ENCODE measurements at places on chromosomes 13 and 19.
A peak's percentile ranks its signal among the peaks of the same experiment; 100 is the strongest.

DNA sequence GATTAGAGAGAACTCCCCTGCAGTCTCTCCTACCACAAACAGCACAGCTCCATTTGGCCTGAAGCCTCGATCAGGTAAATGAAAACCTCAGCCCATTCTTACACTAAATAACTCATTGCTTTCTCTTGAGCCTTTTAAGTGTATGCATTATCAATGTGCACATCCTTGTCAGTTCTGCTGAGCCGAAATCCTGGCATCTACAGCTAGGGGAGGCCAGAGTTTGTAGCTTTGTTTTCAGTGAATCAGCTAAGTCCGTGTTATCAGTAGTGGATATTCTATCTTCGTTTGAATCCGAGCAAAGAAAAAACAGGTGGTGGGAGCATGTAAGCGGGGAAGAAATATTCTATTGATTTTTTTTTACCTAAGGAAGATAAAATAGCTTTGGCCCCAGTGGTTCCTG is 84.4 kb downstream of the ESD start:
- no peak for DNase-seq

GRCh38 chr13:110448677-110449076 is 112.8 kb downstream of the RAB20 start:
- DNase-seq, result no peak

DNA sequence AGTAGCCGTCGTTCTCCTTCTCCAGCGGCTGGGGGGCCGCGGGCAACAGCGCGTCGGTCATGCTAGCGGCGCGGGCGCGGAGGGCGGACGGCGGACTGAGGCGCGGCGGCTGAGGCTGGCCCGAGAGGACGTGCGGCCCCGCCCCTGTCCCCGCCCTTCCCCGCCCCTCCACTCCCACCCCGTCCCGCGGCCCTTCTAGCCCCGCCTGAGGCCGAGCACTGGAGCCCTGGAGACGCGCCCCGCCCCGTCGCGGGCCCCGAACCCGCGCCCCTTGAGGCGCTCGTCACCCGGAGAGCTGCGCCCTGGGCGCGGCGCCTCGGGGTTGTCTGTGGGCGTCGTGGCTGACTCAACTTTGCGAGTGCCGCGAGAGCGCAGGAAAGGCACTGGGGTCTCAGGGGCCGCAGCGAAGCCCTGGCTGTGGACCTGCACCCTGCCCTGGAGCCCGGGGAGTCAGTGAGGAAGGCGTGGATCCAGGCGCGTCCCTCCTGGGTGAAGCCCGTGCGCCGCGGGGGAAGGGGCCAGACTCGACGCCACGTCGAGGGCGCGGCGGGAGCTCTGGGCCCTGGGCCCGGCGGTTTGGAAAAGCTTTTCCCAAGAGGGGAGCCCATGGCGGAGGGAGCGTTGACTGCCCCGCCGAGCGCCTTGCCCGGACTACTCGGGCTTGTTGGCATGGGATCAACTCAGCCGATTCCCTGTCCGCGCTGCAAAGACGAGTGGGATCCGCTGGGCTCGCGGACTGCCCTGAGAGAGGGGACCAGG is at the start of gene RHPN2:
Gene RHPN2, minus strand, starts transcription at position 97 of the 759 bp plus-strand sequence. Its CDS starts 36 bp downstream, at position 61.
- peak; percentile 87 for DNase-seq

DNA sequence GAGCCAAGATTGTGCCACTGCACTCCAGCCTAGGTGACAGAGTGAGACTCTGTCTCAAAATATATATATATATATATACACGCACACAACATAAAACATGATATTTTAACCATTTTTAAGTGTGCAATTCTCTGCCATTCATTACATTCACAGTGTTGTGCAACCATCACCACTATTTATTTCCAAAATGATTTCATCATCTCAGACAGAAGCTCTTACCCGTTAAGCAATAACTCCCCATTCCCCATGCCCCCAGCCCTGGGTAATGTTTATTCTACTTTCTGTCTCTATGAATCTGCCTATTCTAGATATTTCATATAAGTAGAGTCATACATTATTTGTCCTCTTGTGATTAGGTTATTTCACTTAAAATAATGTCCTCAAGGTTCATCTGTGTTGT is 20.3 kb downstream of the WDR88 start:
- DNase-seq, result no peak

- no peak for DNase-seq
These were observed 51.1 kb downstream of the N4BP2L1 start for GRCh38 chr13:32376642-32377415.

DNA sequence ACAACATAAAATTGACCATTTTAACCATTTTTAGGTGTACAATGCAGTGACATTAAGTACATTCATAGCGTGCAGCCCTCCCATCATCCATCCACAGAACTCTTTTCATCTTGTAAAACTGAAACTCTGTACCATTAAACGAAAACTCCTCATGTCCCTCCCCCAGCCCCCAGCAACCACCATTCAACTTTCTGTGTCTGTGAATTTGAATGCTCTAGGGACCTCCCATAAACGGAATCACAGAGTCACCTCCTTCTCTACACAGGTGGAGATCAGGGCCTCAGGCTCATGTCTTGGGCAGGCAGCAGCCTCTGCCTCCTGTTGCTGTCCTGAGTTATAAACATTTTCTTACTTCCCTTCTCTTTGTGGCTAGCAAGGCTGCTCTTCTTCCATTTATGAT is 7.3 kb upstream of the CCNE1 start:
- no peak for DNase-seq

- no peak for DNase-seq
These were observed 477 bp downstream of the PIP5K1C start for GRCh38 chr19:3699741-3700241.

DNA sequence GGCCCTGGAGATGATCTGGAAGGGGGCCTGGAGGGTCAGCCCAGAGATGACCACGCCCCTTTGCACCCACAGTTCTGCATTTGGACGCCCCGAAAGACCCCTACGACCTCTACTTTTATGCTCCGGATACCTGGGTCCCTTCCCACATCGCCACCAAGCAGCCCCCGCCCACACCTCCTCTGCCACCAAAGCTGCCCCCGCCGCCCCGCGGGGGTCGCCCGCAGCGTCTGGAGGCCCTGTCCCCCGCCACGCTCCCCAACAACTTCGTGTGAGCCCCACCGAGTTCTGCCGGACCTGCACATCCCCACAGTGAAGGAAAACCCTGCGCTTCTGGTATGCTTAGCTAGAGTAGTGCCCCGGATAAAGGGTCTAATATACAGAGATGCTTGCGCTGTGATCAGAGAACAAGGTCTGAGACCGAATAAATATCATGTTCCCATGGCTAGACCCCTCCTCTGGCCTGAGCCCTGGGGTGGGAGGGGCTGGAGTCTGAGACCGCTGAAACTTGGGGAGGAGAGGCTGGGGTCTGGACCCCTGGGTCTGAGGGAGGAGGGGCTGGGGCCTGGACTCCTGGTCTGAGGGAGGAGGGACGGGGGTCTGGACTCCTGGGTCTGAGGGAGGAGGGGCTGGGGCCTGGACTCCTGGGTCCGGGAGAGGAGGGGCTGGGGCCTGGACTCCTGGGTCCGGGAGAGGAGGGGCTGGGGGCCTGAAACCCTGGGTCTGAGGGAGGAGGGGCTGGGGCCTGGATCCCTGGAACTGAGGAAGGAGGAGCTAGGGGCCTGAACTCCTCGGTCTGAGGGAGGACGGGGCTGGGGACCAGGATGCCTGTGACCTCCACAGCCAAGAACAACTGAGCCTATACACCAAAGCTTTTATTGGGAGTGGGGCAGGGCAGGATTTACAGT is 3.6 kb downstream of the GFY start:
- no peak for DNase-seq

DNA sequence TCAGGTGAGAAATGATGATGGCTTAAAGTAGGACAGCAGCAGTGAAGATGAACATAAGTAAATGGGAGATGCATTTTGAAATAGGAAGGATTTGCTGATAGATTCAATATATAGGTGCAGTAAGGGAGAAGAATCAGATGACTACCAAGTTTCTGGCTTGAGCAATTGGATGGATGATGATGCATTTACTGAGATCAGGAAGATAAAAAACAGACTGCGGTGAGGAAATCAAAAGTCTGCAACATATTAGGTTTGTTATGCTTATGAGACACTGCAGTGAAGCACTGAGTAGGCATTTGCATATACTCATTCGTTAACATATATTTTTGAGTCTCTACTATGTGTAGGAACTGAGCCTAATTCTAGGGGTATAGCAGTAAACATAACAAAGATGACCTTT is 184.2 kb downstream of the LACC1 start:
- DNase-seq, result no peak

- no peak for DNase-seq
These were observed 878.6 kb upstream of the PCDH20 start for GRCh38 chr13:62294244-62294643.

DNA sequence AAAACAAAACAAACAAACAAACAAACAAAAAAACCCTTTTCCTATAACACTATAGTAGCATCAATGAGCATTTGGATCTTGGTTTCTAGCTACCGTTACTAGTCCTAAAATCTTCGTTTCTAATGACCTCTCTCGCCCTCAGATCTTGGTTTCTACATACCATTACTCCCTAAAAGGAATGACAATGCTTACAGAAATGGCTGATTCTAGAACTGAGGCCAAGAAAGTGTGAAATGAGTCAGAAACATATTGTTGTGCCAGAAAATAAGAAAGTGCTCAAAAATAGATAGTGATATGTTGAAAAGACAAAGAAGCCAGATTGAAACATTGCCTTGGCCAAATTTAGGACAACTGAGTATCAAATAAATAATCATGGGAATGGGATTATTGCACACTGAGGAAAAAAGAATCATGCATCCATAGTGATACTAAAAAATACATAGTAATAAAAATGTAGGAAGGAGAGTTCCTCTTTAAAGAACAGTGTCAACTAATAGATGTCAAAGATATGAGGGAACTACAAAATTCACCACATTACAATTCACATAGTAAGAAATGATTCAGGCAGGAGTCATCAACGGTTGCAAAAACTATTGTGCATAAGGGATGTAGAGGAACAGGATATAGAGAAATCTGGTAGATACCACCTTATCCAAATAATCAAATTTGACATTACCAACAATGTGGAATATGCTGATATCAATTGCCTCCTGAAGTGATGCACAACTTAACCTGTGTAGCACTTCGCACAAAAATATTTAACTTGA is 386.6 kb downstream of the DIAPH3 start:
- no peak for DNase-seq

DNA sequence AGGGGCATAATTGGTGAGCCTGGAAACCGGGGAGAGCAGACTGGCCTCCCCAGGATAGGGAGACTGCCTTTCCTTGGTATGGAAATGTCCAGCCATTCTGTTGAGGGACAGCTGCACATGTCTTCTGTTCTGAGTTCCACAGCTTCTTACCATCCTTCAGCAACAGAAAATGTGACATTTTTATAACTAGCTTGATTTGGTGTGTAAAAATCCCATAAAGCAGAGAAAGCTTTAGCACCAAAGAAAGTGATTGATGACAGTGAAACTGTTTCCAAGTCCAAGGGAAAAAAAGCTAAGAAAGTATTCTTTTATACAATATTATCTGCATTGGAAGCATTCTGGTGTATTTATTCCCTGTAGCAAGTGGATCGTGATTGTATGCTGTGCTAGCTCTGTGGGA is 61.9 kb downstream of the DHRS12 start:
- DNase-seq, result no peak

DNA sequence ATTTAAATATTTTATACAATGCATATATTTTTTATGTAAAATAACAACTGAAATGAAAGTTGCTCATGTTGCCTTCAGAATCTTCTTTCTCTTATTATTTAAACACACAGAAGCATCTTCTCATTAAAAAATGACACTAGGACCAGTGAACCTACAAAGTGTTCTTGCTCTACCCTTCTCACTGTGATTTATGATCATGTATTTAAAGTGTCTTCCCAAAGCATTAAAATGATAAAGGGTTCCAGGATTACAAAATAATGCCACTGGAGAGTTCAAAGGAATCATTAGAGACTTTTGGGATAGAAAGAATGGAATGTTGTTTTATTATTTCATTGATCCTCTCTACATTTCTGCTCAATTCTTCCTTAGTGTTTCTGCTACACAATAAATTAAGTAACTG is 643.6 kb upstream of the SLITRK1 start:
- DNase-seq, result no peak

- DNase-seq, result no peak
These were observed 5.0 kb upstream of the KLK8 start for GRCh38 chr19:51006406-51006805.

- DNase-seq, result no peak
These were observed 41.9 kb downstream of the ADPRHL1 start for GRCh38 chr13:113411216-113412023.

- no peak for DNase-seq
These were observed 21.0 kb upstream of the GDF15 start for GRCh38 chr19:18364826-18365528.

DNA sequence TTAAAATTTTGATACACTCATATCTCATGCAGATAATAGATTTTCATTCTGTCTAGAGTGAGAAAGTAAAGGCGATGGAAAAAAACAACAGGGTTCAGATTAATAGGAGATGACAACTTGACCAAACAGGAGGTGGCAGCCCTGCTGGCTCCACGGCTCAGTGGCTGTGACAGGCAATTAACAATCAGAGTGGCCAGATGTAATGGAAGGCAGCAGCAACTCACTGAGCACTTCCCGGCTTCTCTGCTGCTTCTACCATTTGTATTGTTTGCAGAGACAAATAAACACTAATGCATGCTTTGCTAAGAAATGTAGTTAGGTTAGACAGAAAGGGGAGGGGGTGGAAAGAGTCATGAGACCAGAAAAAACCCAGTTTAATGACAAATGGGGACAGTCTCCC is 473.0 kb upstream of the SLC10A2 start:
- DNase-seq, result no peak

GRCh38 chr19:56137405-56137804 is 3.7 kb upstream of the ZNF444 start:
- DNase-seq, result no peak

DNA sequence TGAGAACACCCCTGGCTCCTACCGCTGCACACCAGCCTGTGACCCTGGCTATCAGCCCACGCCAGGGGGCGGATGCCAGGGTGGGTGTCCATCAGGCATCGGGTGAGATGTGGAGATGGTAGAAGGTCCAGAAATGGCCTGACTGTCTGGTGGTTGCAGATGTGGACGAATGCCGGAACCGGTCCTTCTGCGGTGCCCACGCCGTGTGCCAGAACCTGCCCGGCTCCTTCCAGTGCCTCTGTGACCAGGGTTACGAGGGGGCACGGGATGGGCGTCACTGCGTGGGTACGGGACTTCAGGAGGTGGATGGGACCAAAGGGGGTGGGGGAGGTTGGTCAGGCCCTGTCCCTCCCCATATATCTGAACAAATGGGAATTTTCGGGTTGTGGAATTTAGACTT is 15.8 kb downstream of the LTBP4 start:
- no peak for DNase-seq

- no peak for DNase-seq
These were observed 50.3 kb upstream of the VSTM2B start for GRCh38 chr19:29475469-29475868.

- DNase-seq, result no peak
These were observed 126.8 kb upstream of the CACNA1A start for GRCh38 chr19:13633109-13633508.

DNA sequence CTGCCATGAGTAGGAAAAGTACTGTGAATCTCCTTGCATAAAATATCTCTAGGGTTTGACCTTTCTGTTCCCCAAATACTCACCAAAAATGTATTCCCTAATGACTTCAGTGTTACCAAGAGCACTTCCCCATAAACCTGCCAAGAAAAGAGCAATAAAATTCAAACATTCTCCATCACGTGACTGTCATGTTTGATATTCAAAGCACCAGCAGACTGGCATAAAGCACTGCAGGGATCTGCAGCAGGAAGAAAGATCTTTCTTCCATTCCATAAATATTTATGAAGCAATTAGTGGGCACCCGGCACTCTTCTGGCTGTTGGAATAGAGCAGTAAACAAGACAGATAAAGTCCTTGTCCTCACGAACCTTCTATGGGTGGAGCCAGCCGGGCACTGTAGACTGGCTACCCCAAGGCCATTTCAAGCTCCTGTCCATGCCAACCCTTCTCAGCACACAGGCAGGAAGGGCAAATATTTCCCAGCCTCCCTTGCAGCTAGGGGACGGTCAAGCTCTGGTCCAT is 20.3 kb downstream of the PLA2G4C start:
- DNase-seq, result no peak
